NCI-H2171 treated with DMSO at 0.1 percent for 48 hours (cell line): ENCODE measurements at places on chromosomes 5 and 9.
A peak's percentile ranks its signal among the peaks of the same experiment; 100 is the strongest.

GRCh38 chr9:127896395-127897192 lies 2.8 kb downstream of the ST6GALNAC6 start:
- DNase-seq: no peak

GRCh38 chr5:160398806-160399205 lies 1.0 kb downstream of the FAM200C start:
- DNase-seq: no peak

DNA sequence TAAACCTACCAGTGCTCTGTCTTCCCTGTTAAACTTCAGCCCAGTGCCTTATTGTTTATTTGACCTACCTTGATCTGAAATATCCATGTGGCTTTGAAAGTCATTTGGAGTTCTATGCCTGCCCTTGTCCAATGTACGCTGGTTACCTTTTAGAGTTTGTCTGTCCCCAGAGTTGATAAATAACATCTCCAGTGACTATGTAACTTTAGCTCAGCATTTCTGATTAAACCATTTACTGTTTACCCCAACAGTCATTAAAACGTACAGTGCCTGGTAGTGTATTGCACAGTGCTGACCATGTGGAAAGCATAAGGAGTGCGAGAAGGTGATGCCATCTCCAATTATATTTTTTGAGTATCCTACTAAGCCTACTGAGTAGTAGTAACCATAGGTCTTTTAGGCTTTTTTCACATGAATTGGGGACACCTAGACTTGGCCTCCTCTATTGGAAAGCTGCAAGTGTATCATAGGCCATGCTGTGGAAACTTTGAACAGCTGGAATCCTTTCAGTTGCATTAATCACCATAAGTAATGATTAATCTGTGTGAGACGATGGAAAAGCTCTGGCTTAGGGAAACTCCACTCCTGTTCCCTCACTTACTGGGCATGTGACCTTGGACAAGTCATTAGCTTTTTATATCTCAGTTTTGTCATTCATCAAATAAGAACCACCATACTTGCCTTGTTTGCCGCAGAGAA lies 93.5 kb downstream of the MAST4 start:
- no peak for DNase-seq

GRCh38 chr9:117010061-117010460 lies 323.0 kb downstream of the TRIM32 start:
- DNase-seq: no peak

DNA sequence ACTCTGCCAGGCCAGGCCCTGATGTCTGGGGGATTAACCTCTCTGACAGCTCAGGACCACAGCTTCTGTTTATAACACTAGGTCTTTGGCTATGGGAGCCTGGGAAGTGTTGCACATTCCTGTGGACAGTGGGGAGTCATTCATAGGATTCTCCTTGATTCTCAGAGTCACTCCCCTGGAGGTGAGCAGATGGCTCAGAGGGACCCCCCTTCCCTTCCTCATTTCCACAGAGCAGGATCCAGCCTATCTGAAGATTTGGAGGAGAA lies 60.2 kb downstream of the NRG2 start:
- DNase-seq: no peak

DNA sequence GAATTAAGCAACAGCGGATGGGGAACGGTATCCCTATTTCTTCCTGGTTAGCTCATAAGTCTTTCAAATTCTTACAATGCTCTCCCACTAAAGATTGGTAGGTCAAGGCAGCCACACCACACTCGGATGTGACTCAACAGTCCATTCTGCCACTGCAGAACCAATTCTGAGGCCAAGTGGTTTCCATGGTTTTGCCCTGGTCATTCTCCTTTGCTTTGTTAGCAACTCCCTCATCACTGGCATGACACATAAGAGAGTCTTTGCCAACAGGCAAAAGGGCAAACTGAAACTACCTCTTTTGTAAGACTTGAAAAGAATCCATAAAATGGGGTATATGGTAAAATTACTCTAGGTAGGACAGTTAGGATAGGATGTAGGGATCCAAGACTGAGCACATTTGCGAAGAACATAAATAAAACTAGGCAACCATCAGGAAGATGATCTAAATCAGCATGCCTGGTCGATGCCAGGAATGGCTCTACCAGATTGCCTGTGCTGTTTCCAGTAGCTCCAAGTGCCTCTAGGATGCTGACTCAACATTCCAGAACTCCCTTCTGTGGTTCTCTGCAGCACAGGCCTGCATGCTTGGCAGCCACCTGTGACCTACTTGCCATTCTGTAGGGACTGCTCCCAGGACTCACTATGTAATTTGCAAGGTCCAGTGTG lies 105.4 kb downstream of the DCP2 start:
- DNase-seq: no peak

DNA sequence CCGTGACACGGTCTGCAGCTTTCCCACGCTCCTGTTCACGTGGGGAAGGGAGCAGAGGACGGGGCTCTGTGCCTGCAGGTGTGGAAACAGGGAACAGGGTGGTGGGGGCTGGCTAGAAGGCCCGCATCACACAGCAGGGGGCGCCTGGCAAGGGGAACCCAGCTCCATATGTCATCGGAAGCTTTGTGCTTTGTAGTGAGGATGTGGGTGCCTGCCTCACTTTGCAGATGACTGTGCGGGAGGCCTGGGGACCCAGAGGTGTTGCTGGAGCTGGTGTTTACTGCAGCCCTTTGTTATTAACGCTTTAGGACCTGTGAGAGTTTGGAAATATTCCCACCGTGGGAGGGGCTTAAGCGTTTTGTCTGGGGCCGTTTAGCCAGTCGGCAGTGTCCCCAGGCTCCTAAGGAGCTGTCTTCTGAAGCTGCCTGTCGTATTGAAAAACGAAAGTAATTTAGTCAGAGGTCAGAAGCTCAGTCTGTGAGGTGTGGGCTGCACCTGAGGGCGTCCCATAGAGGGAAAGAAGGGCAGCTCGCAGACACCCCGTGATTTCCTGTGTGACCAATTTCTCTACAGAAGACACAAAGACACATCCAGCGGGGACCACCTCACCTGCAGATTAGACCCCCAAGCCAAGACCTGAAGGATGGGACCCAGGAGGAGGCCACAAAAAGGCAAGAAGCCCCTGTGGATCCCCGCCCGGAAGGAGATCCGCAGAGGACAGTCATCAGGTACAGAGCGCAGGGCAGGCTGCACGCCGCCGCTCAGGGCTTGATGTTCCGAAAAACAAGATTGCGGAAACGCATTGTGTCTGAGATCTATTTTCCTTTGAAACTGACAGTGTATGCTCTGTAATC lies 9.1 kb downstream of the MAN1B1 start:
- DNase-seq: peak; percentile 71

DNA sequence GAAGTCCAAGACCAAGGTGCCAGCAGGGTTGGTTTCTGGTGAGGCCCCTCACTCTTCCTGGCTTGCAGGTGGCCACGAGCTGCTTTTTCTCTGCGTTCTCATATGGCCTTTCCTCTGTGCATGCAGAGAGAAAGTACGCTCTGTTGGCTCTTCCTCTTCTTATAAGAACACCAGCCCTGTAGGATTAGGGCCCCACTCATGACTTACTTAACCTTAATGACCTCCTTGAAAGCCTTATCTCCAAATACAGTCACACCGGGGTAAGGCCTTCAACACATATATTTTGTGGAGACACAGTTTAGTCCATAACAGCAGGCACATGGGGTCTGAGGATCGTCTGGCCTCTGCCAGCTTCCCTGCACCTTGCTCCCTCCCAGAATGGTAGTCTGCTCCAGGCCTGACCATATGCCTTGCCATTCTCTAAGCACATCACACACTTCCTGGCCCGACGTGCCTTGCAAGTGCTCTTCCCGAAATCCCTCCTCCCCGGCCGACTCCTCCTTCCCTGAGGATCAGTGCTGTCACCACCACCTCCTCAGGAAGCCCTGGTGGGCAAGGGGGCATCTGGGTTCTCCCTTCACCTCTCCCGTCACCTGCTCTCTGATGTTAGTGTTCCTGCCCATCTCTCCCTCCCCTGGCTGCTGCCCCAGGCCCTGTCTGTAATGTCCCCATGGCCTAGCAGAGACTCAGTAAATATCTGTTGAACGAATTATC lies 200.7 kb downstream of the AOPEP start:
- no peak for DNase-seq

- DNase-seq: no peak
These were observed 85.4 kb downstream of the KCNN2 start for GRCh38 chr5:114447084-114447773.

DNA sequence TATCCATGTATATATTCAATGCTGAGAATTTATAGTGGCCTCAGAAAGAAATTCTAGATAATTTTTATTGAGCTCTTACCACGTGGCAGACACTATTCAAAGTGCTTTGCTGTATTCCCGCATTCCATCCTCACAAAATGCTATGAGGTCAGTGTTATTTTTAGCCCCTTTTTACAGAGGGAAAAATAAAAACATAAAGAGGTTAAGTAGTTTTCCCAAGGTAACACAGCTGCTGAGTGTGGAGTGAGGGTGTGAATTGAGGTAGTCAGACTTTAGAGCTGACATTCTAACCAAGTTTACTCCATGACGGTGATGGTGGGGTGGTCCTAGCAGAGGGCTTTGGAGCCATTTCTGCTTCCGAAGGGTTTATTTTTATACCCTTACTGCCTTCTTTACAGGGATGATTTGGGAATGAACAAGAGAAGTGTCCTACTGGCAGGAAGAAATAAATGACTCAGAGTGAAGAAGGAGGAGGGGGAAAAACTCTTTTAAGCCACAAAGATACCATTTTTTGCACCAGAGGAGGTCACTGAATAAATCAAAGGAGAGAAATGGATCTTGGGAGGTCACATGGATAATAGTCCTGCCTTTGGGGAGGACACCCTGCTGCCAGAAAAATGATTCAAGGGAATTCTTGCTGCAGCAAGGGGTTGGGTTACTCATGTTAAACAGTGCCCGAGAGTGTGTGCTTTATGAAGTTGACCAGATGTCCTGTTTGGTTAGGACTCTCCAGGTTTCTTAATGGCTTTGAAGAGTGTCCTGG lies 76.1 kb downstream of the HMHB1 start:
- DNase-seq: no peak

DNA sequence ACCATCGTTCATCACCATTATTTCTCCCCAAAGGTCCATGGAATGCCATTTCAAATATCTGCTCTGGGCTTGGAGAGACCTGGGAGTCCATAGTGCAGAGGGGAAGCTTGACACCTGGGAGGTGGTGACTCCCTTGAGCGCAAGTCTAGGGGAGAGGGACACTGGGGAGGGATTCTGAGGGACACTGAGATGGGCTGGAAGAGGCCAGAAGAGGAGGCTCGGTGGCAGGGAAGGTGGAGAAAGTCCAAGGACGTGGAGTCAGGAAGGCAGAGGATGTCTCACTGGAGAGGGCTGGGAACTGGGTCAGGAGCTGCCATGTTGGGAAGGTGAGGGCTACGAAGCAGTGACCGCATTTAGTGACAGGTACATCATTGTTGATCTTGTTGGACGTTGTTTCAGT lies 160.3 kb upstream of the MVB12B start:
- no peak for DNase-seq

GRCh38 chr5:158611581-158611980 lies 488.1 kb downstream of the EBF1 start:
- DNase-seq: no peak

- no peak for DNase-seq
These were observed 45.2 kb upstream of the ANKRD55 start for GRCh38 chr5:56278335-56278753.

- DNase-seq: no peak
These were observed 59.1 kb upstream of the IER5L start for GRCh38 chr9:129237164-129237611.

GRCh38 chr9:116937361-116937760 lies 250.3 kb downstream of the TRIM32 start:
- DNase-seq: no peak

GRCh38 chr5:160702934-160703333 lies 149.1 kb downstream of the ATP10B start:
- DNase-seq: no peak

DNA sequence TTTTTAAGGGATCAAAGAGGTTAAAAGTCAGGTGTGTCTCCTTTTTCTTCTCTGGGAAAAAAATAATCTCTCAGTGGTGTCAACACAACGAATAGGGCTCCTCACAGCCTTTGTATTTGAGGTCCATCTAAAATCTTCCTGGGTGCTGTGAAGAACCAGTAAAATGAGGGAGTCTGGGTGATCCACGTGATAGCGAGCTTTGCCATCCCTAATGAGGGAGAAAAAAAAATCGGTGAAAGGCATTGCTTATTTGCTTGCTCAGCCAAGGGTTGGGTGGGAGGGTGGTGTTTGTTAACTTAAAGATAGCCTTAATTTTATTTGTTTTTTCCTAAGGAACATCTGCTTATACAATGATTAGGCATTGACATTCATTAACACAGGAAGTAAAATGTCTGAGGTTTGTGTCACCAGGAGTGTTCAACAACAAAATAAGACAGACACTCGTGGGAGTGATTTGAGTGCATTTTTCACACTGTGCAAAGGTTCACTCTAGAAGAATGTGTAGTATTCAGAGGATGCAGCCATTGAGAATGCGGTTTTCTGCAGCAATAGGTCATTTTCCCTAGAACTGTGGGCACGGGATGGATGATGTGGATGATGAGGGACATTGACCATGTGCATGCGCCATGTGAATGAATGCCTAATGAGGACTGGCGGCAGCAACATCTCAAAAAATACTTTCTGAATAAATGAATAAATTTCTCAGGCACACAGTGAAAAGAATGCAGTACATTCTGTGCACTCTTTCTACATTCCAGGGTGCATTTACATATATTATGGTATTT lies 369.5 kb downstream of the NTRK2 start:
- DNase-seq: no peak

DNA sequence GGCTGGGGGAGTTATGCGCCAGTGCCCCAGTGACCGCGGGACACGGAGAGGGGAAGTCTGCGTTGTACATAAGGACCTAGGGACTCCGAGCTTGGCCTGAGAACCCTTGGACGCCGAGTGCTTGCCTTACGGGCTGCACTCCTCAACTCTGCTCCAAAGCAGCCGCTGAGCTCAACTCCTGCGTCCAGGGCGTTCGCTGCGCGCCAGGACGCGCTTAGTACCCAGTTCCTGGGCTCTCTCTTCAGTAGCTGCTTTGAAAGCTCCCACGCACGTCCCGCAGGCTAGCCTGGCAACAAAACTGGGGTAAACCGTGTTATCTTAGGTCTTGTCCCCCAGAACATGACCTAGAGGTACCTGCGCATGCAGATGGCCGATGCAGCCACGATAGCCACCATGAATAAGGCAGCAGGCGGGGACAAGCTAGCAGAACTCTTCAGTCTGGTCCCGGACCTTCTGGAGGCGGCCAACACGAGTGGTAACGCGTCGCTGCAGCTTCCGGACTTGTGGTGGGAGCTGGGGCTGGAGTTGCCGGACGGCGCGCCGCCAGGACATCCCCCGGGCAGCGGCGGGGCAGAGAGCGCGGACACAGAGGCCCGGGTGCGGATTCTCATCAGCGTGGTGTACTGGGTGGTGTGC lies at the start of gene RXFP3:
TSS of gene RXFP3 (plus strand) at position 6 of the 636 bp plus-strand sequence. CDS start at position 361, 355 bp downstream.
- no peak for DNase-seq

GRCh38 chr5:91599863-91600262 lies 216.7 kb upstream of the ARRDC3 start:
- no peak for DNase-seq

- DNase-seq: no peak
These were observed 176.7 kb downstream of the PRR16 start for GRCh38 chr5:120640778-120641177.

DNA sequence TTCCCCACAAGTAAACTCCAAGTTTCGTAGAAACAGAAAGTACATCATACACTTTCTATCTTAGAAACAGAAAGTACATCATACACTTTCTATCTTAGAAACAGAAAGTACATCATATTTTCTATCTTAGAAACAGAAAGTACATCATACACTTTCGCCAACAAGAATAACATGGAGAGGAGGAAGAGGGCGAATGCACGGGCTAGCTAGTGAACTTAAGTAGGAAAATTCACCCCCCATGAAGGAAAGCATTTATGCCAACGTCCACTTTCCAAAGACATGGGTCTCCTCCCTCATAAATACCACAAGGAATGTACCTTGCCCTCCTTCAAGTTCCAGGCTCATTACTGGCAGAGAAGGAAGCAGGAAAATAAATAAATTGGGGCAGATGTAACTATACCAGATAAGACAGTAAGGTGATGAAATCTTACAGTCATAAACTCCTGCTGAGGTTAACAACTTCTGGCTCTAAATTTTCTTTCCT lies 64.7 kb downstream of the FRMD3 start:
- no peak for DNase-seq
